ENCODE measurements at places on chromosomes 6 and 20.

- no peak for DNase-seq
Observed at GRCh38 chr6:71226151-71226550, 62.5 kb upstream of the OGFRL1 start.

GRCh38 chr20:22556565-22557056, 27.8 kb downstream of the FOXA2 start:
- DNase-seq, result no peak

DNA sequence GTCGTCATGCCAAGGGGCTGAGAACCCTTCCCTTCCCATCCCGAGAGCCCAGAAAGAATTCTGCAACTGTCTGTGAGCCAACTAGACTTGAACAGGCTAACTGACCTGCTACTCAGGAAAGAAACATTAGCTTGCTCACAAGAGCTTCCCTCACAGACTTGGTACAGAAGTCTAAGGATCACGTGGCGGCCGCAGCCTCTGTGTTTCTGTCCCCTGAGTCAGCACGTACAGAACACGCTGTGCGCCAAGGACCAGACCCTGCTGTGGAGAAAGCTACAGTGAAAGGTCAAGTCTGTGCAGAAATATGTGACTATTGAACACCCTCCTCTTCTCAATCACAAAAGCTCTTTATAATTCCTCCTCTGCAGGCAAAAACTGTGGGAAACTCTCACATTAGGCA, 151.3 kb upstream of the QKI start:
- DNase-seq, result no peak

DNA sequence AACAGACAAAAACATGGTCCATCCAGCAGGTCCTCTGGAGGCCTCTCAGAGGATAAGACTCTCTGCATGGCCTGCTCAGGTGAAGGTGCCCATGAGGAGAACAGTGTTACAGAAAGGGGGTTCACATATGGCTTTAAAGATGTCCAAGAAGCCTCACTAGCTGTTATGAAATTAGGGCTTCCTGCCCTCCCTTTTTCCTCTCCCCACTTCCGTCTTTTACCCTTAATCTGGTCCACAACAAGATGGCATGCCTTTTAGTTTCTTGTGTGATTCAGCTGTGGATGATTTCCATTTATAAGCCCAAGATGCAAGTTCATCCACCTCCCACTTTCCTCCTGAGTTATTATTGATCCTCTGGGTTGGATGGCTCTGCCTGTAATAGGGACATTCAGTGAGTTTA, 14.0 kb downstream of the GCNT2 start:
- DNase-seq, result no peak

GRCh38 chr6:155970876-155971708, 515.5 kb upstream of the NOX3 start:
- DNase-seq, result no peak

DNA sequence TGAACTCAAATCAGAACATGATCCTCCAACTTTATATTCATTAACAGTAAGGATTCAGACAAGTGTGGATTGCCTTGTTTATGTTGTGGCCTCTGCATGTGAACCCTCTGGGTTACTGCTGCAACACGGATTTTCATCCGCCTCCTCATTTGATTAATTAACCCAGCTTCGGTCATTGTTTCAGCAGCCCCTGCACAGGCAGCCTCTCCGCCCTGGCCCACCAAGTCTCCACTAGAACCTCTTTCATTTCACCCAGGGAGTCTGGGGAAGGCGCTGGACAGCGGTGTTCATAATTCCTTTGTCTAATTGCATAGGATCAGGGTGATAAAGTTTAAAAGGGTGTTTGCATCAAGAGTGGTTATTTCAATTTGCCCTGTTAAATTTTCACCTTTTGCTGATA, 15.7 kb downstream of the NKX2-2 start:
- DNase-seq, result no peak

GRCh38 chr20:21184819-21185218, 58.9 kb downstream of the KIZ start:
- no peak for DNase-seq

- DNase-seq, result no peak
Observed at GRCh38 chr6:42860481-42860880, 18.9 kb upstream of the RPL7L1 start.

DNA sequence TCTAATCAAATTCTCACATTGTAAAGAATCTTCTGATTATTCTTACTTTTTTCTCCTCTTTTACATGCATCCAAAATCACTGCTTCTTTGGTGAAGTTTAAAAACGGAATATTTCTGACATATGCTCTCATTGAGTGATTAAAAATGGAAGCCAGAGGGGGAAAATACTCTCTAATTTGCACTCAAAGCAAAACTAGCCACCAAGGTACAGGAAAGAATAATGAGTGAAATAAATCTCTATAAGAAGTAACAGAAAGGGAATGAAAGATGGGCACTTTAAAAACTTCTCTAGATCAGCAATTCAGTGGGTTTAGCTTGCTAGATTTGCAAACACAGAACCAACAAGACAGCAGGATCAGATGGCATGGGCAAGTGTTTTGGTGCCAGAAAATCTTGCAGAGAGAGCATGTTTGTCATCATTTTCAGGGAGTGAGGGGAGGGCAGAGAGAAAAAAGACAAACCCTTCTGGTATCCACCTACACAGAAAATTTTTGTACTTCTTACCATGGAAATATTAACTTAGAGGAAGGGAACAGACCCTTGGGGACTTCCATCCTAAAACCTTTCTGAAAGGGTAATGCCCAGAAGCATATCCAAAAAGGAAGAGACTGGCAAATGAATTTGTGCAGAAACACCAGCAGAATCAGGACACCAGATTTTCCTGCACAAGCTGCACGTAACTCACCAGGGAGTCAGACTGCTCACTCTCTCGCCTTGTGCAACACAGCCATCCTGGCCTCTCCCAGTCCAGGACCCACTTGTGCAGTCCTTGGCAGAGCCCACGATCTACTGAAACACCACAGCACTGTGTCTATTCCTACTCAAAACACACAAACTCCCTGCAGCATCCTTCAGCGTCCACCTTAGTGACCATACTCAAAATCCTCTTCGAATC, 270.2 kb upstream of the PRDM1 start:
- no peak for DNase-seq

Measured in activated naive CD4-positive, alpha-beta T cell treated with Interleukin-2 at 50 U/mL for 16 hours (primary cell).